Mammary microvascular endothelial cell (primary cell): ENCODE measurements at places on chromosomes 12 and 14. TPM values are rescaled to one million over a fixed set of nuclear protein-coding genes. Genes with fewer than 3 reads are reported as not detected.

MAP1LC3B2 gene
- total RNA-seq = 0.40 and 0.44 TPM in 2 replicates

KLHL33 gene
- 0.34 TPM in 1 of 2 replicates, not detected in the other for total RNA-seq

ACOT2 gene
- total RNA-seq = 19.7 and 20.5 TPM in 2 replicates

RNASE2 gene
- total RNA-seq = not detected in 2 replicates

C12orf50 gene
- not detected in 2 replicates for total RNA-seq
